Thymus (tissue), 14 donors: ENCODE measurements at places on chromosomes 7 and 10. TPM values are rescaled to one million over a fixed set of nuclear protein-coding genes. Genes with fewer than 3 reads are reported as not detected.

DNA sequence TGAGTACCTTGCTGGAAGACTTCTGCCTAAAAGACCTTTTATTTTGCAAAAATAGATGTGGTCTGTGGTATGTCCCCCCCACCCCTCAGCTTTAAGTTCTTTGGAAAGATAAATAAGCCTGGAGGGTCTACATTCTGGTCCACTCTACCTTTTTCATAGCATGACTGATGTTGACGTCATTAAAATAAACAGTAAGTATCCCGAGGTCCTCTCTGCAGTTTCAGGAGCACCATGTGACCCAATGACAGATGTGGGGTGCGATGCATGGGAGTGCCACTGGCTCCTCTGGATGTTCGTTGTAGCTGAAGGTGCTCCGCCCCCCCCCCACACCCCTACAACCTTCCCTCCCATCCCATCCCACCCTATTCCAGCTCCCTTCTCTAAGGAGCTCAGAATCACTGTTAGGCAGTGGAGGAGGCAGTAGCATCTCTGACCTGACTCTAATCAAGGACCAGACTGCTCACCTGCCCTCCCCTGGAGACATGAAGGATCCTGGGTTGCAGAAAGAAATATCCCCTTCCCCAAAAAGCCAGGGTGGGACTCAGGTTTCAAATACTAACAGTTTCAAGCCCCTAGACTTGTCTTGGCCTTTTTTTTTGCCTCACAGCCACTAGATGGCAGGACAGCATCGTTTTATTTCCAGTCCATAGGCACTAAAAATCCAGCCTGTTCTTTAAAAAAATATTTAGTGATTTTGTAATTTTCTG is 25.1 kb downstream of the CASP7 start:
- DNase-seq, result peak; percentile 50
- H3K4me3 ChIP-seq, result no peak overlapping the region
- H3K4me1 ChIP-seq, result peaks cover 5% of the 10 kb centered on the region
- no peaks in the 10 kb centered on the region for H3K27me3 ChIP-seq
- H3K27ac ChIP-seq, result no peak overlapping the region

DNA sequence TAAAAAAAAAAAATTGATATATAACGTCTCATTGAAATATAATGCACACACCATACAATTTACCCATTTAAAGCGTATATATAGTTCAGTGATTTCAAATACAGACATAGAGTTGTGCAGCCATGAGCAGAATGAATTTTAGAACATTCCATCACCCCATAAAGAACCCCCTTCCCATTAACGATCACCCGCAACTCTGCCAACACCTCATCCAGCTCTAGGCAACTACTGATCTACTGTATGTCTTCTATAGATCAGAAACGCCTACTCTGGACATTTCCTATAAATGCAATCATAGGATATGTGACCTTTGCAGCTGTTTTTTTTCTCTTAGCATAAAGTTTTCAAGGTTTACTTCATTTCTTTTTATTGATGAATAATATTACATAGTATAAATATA is 33.4 kb upstream of the GPAM start:
- no peaks in the 10 kb centered on the region for H3K4me1 ChIP-seq
- no peak overlapping the region for H3K27ac ChIP-seq
- no peaks in the 10 kb centered on the region for H3K27me3 ChIP-seq
- no peaks in the 10 kb centered on the region for H3K36me3 ChIP-seq

CPEB3 gene
- total RNA-seq, result 0.76 TPM

BMPR1A gene
- 10.4 TPM for total RNA-seq

PRKCQ gene
- total RNA-seq, result 55.2 TPM

FAM24B gene
- total RNA-seq, result 3.8 TPM
